Activated T-helper 2 cell treated with anti-CD3 and anti-CD28 coated beads, Interferon-gamma antibody, Interleukin-2, Interleukin-4, amounts not matched to agents 10 μg/mL and 5 μg/mL and 100 μg/mL, durations not matched to agents 14 hours and 24 hours and 36 hours (primary cell): ENCODE measurements at places on chromosomes 3 and 15.

DNA sequence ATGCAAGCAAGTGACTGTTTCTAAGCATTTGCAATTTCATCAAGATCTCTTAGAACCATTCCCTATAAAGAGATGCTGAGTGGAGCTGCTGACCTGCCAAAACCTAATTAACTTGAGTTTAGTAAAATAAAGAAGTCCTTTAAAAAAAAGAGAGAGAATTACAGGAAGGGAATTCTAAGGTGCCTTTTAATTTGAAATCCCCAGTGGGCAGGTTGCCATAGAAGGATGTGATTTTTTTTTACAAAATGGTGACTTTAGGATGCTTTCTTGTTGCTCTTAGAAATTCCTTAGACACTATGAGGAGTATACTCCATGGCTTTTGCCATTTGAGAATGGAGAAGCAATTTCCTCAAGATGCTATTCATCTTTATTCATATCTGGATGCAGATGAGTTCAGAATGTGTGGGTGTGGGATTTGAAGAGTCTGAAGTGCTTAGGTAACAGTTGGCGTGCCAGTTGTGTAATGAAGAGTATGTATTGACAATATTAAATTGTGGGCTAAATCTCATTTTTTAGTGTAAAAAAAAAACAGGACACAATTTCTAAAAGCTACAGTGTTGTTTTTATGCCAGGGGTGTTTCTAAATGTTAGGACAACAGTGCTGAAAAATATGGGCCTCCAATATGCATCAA lies 13.6 kb downstream of the LRRC3B start:
- DNase-seq, result no peak

GRCh38 chr3:46442576-46443530 lies 21.9 kb downstream of the LTF start:
- peak; percentile 14 for DNase-seq

DNA sequence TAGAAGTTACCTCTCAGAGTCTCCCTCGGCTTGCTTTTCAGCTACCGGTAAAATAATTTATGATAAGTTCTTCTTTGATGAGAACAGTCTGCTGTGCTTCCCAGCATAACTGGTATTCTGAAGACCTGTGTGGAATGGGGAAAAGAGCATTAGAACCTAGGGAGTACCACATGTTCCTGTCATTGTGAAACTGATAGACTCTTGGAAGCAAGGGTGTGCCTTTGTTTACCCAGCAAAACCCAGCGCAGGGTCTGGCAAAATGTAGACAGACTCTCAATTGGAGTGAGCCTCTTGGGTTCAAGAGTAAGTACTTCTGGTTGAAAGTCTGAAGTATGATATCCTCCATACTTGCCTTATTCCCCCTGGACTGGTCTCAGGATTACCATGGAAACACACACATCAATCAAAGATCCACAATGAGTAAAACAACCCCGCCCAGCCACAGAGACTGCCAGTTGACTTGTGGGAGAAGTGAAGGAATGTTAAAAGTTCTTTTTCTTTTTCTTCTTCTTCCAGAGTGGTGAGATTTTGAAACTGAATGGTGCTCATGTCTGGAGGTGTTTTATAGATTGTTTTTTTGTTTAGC lies 652.4 kb upstream of the NAALADL2 start:
- no peak for DNase-seq

DNA sequence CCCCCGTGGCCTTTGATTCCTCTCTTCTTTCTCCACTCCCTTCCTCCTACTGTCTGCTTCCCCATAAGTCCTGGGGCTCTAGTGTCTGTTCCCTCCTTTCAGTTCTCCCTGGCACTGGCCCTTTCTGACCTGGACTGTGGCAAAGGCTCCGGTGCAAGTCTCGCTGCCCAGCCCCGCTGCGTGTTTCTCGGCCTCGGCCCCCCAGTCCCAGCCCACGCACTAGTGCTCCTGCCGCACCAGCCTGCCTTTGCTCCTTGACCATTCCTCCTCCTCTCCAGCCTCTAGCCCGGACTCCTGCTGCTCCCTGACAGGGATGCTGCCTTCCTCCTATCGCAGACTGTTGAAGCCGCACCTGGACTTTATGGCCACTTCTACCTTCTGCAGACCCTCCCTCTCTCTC lies 2.1 kb downstream of the TM6SF1 start:
- no peak for DNase-seq

DNA sequence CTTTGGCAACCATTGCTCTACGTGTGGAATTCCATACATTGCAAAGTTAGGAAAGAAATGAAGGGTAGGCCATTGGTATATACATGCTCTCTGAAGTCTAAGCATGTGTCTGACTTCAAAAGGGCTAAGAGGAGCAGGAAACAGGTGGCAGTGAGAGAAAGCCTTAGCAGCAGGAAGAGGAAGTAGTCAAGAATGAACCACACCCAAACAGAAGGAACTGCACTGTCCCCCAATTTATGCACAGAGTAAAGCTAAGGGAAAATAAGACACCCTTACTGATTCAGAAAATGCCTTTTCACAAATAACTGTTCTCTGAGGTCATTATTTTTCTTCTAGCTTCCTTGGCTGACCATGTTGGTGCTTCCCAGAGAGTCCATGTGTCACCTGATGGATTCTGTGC lies 575.4 kb downstream of the NTRK3 start:
- DNase-seq, result no peak

GRCh38 chr15:78927077-78927790 lies 17.6 kb downstream of the CTSH start:
- no peak for DNase-seq

- no peak for DNase-seq
These were observed 15.7 kb downstream of the SCAANT1 start for GRCh38 chr3:63896332-63897030.

GRCh38 chr3:45806072-45806471 lies 9.7 kb upstream of the SLC6A20 start:
- DNase-seq, result no peak

DNA sequence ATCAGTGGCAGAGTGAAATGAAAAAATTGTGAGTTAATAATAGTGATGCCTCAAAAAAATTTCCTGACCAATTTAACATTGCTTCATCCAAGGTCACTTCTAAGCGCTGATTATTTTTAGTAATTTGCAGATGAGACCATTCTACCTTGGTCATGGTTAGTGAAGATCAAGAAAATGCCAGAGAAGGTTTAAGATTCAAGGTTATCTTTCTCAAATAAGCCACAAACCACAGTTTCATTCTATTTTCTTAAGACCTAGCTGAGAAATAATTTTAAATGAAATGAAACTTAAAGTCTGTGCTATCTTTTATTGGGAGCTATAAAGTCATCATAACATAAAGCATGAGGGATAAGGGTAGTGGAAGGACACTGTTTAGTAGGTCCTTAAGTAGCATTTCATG lies 353.9 kb upstream of the NAALADL2 start:
- DNase-seq, result no peak

GRCh38 chr15:40776537-40777141 lies 6.9 kb downstream of the C15orf62 start:
- DNase-seq, result no peak

DNA sequence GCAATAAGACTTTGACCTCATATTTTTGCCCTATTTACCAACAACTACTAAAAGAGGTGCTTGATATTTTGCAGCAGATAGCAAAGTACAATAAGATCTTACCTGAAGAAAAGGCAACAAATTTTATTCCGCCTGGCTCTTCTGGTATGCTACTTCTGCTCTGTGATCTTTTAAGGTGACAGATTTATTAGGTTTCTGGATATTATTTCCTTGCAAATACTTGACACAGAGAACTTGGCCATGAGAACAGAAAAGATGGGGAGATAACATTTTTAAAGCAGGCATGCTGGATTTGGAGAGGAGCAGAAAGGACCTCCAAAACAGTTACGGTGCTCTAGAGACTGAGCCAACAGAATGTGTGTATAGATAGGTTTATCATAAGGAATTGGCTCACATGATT lies 86.7 kb upstream of the RNF7 start:
- DNase-seq, result no peak

DNA sequence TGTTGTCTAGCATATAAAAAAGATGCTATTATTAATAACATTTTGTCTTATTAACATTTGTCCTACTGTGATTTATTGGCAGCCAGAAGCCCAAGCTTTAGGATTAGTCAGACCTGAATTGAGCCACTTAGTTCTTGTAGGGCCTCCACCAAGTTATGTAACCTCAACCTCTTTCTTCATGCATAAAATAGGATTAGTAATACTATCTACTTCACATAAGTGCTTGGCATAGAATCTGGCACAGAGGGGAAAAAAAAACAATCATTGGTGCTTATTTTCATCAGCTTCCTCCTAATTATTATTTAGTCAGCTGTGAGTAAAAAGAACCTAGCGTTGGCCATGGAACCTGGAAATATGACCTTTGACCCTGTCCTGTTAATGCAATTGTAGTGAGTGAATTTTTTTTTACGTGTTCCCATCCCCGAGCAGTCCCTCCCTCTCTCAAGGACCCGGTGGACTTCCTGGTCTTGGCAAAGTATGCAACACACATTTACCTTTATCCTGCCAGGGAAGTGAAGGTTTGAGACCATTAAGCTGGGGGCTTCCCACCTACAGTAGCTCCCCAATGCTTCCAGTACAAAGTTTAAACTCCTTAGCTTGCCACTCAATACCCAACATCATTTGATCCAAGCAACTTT lies 136.8 kb downstream of the FHIT start:
- DNase-seq, result no peak

DNA sequence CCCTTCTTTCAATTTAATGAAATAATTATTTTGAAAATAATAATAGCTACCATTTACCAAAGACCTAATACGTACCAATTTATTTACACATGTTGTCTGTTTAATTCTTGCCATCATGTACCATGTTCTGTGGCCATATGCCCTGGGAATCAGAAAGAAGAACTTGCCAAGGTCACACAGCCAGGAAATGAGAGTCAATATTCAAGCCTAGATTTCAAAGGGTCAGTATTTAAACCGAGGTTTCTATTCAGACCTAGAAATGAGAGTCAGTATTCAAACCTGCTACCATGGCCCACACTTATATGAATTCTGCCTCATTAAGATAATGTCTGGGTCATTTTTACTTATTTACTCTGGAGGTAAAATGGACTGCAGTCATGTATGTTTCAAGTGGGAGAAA lies 103.6 kb upstream of the TBL1XR1 start:
- no peak for DNase-seq

- no peak for DNase-seq
These were observed 11.9 kb upstream of the ALDH1A2 start for GRCh38 chr15:58077427-58077826.

DNA sequence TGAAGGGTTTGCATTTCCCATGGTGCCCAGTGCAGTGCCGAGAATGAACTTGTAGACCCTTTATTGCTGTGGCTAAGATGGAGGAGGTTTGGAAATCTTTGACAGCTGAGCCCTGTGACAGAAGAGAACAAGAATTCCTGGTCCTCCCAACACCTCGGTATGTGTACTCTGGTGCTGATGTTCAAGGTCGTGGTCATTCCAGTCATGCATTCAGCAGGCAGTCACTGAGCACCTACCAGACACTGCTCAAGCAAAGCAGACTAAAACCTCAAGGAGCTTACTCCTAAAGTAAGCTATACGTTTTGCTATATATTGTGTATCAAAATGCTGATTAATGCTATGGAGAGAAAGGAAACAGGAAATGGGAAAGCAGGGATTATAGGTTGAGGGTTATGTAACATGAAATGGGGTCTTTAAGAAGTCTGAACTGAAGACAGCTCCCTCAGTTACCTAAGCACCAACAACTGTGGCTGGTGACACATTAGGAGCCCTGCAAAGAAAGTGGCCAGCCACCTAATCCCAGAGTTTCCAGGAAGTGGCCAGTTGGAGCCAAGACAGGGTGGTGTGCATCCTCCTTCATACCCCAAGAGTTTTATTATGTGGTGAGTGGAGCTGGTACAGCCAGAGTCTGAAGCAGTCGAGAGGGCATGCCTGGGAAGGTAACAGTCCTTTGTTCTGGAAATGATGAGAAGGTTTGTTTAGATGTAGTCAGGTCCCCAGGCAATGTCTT lies 65.0 kb downstream of the CCNL1 start:
- DNase-seq, result no peak

DNA sequence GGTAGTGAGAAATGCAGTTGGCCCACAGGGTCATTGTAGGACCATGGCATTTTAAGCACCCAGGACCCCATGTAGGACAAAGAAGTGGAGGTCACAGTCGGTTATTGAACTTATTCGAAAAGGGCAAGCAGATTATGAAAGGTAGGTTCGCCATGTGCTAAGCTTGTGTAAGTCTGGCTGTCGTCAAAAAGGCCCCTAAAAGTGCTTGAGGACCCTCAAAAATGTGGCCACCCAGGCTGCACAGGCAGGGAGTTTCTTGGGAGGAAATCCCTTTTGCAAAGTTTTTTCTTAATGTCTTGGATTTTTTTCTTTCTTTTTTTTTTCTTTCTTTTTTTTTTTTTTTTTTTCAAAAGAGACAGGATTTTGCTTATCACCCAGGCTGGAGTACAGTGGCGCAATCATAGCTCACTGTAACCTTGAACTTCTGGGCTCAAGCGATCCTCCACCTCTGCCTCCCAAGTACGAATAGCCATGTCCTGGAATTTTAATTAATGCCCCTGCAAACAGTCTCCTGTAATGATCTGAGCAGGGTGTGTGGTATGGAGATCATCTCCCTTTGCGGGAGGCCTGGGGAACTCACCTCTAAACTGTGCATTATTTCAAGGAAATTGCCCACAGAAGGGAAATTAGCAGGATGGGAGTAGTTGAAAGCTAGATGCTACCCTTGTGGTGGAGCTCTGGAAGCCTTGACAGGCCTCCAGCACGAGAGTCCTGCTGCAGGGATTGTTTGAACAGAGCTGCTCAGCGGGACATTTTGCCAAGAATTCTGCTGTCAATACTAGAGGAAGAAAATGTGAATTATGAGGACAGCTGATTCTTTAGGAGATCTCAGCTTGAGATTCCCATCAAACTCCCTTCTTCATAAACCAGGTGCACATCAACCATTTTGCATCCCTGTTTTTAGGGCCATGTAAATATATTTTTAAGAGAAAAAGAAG lies 28.4 kb downstream of the THSD4 start:
- DNase-seq, result no peak

GRCh38 chr15:25246641-25247406 lies 192.0 kb downstream of the UBE3A start:
- no peak for DNase-seq

DNA sequence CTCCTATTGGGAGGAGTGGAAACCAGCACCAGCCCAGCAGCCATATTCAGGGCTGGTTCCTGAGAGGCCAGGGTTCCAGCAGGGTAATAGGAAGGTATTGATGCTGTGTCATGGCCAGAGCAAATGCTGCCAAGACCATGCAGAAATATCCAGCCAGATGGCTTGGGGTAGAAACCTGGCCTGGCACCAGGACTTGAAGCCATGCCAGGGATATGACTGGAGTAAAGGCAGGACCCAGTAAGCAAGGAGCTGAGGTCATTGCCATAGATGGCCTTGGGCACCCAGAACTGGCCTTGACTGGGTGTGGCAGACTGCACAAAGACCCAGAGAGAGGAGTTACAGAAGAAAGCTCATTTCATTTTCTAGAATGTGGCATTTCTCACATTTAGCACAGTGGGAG lies 257.6 kb upstream of the GOLGA6L4 start:
- no peak for DNase-seq

DNA sequence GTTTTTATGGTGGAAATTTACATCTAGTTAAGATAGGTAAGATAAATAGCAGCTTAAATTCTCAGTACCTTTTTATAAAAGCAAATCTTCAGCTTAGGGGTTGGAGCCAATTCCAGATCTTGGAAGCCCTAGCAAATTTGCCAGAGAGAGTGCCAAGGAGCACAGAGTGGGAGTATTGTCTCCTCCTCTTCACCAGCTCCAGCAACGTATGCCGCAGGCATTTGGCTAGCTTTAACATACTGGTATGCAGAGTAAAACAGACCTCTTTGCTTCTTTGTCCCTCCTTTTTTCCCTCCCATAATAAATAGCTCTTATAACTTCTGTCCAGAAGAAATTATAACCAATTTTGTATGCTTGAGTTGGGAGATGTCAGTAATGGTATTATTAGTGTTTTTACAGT lies 140.4 kb downstream of the DIPK2A start:
- DNase-seq, result no peak

- no peak for DNase-seq
These were observed 43.0 kb upstream of the NTRK3 start for GRCh38 chr15:88299497-88299896.
